ENCODE measurements at places on chromosomes 5 and 9.

GRCh38 chr9:121895358-121895757, 197.8 kb downstream of the TTLL11 start:
- no peak for DNase-seq

DNA sequence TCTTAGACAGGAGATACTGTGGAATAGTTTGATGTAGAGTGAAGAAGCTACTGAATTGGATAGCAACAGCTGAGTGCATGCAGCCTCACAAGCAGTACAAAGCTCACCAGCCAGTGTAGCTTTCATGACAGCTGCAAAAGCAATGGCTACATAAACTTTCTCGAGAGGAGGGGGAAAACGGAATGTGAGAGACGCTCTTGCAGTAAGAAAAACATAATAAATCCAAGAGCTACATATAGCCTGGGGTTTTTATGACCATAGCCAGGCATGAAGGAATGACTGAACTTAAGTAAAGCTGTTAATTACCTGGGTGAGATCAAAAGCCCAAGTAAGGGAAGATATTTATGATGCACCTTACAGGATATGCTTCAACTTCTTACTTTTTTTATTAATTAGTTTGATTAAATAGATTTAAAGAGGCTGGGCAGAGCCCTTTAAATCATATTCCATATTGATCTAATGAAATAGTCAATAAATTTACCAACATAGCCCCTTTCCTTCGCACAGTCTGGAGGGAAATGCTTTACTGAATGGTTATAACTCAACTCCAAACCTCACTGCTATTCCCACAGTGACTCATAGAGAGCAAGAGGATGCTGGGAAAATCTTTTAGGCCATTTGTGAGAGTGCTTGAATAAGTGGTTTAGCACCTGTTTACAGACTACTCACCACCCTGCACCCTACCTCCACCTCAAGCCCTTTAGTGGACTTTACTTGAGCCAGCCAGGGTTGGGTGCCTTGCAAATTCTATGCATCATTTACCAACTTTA, 407.2 kb upstream of the CLINT1 start:
- no peak for DNase-seq

DNA sequence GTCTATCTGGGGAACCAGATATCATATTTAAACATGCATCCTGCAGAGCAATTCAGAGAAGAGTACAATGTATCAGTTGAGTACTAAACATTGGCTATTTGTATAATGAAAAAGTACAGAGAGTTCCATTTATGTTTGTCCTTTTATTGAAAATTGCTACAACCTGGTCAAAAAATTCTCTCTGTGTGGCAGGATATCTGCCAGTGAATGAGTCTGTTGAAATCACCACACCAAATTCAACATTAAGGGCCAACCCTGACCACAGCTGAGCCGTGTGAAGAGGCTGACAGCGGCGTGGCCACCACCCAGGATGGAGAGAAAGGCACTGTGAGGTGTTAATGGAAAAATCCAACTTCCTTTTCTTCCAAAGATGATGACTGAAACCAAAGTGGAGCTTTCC, 422.7 kb upstream of the PIK3R1 start:
- no peak for DNase-seq

DNA sequence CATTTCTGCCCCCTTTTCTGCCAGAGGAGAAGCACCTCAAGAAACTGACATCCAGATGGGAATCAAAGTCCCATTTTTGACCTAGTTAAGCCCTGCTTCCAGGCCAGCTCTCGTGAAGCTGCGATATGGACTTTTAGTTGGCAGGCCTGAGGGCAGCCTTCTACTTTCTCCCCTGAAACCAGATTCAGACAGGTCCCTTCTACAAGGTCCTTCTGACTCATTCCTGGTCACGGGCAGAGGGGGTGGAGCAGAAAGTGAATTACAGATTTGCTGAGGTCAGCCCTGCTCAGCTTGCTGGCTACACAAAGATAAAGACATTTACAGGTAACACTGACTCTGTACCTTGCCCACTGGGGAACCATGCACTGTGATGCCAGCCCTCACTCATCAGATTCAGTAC, 52.8 kb upstream of the TUT7 start:
- DNase-seq, result no peak

- no peak for DNase-seq
Measured at GRCh38 chr5:159928122-159928909, 12.0 kb downstream of the ADRA1B start.

GRCh38 chr9:137049544-137050449, 3.8 kb upstream of the NPDC1 start:
- peak; percentile 77 for DNase-seq

- DNase-seq, result no peak
Measured at GRCh38 chr9:133529457-133529856, 4.7 kb upstream of the MYMK start.

GRCh38 chr9:114138552-114138971, 16.8 kb upstream of the COL27A1 start:
- no peak for DNase-seq

- DNase-seq, result no peak
Measured at GRCh38 chr5:111384220-111384619, 128.1 kb downstream of the STARD4 start.

- DNase-seq, result peak; percentile 23
Measured at GRCh38 chr5:83077662-83078261, 415 bp downstream of the XRCC4 start.

GRCh38 chr5:150258130-150258529, 31.4 kb downstream of the CAMK2A start:
- no peak for DNase-seq

DNA sequence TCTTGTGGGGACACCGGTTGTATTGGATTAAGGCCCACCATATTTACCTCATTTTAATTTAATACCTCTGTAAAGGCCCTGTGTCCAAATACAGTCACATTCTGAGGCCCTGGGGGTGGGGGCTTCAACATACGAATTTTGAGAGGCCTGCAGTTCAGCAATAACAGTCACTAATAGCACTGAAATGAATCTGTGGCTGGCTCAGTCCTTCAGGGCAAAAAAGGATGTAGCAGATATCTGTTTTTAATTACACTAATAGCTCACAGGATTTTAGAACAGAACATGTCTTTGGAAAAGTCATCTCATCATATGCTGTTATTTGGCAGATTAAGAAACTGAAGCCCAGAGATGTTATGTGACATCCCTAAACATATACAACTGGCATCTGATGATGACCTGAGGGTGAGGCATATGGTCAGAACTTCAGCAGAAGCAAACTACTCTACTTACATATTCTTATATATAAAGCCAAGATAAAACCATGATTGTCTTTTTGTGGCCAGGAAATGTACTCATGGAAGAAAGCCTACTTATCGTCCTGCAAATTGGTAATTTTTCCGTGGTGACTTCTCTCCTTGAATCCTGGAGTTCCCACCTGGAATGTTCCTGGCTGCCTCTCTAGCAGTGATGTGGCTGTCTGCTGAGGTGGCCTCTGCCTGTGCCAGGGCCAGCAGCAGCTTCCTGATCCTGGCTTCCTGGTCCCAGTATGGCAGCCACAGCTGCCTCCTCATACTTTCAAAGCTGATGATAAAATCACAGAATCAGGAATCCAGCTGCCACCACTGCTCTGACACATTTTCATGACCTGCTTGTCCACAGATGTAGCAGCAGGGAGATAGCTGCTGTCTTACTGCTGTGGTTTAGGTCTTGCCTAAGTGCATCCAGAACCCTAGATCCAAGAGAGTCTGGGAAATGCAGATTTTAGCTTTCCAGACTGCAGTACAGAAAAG, 72.1 kb upstream of the ANKRD55 start:
- DNase-seq, result no peak

DNA sequence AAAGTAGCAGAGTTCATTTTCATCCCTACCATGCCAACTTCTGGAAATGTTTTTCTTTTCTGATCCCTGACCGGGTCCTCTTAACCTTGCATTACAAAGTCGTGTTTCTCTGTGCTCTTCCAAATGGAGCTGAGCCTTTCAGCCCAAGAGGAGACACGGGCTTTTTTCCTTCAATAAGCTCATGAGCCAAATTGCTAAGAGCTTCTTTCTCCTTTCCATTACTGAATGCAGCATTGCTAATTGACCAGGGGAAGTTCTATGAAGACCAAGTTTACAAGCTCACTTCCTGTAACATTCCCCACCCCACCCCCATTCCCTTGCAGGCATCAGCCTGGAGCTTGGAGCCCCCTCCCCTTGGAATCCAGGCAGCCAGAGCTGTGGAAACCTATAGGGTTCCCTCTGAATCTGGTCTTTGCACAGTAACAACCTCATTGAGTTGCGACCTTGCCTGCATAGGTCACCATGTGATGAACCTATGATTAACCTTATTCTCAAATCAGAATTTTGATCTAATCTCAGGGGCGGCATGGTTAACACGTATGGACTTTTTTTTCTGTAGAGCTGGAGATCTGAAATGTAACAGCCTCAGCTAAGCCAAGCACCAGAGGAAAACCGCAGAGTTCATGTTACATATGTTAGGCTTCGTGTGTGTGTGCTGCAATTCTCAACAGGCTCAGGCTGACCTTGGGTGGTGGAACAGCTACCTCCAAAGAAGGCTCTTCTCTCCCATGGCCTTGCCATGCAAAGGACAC, 395.7 kb upstream of the ZNF462 start:
- DNase-seq, result peak; percentile 23

DNA sequence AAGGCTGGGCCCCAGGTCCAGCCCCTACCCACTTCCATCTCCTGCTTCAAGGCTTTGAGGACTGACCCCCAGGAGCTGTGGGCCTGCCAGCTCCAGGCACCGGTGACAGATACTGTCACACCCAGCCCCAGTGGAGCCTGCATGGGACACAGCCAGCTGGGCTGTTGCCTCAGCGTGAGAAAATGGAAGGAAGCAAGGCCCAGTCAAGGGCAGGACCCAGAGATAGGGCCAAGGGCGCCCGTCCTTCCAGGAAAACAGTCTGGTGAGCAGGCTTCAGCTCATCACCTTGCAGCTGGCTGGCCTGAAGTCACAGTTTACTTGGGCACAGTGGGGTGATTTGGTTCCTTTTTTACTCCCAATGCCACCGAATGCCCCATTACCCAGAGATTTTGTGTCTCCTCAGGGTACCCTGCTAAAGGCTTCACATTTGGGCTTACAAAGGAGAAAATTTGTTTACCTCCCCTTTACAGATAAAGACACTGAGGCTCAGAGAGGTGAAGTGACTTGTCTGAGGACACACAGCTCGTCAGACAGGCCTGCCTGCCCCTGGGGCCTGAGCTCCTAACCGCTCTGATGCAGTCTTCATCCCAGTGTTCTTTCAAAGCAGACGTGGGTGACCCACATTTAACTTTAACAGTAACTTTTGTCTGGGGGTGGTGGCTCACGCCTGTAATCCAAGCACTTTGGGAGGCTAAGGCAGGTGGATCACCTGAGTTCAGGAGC, 21.5 kb upstream of the WDR38 start:
- DNase-seq, result no peak

- DNase-seq, result no peak
Measured at GRCh38 chr5:147406636-147407035, 103.2 kb downstream of the DPYSL3 start.

- DNase-seq, result no peak
Measured at GRCh38 chr5:6408627-6409446, 30.5 kb upstream of the MED10 start.

DNA sequence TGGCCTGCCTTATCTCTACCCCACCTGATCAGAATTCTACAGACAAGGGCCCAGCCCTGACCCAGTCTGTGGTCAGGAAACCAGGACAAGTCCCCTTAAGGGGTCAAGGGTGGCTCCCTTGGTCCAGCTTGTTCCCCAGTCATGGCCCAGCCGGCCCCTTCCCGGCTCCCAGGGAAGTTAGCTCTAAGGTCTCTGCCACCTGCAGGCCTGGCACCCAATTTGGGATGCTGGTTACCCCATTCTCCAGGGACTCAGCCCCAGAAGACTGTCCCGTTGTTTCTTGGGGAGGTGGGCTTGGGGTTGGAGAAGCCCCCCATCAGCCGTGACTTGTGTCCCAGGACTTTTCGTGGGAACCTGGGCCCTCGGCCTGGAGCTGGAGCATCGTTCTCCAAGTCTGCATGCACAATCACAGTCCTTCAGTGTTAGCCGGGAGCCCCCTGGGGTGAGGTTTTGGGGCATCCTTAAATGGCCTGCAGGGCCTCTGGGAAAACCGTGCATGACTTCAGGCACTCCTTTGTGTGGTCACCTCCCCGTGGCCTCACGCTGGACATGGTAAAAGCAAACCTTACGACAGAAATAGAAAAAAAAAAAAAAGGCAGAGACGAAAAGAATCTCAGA, 150.8 kb upstream of the PHYKPL start:
- no peak for DNase-seq

GRCh38 chr9:96619124-96619465, 548 bp downstream of the CDC14B start:
- DNase-seq, result no peak

GRCh38 chr5:150751096-150751891, 7.5 kb downstream of the DCTN4 start:
- DNase-seq, result no peak

DNA sequence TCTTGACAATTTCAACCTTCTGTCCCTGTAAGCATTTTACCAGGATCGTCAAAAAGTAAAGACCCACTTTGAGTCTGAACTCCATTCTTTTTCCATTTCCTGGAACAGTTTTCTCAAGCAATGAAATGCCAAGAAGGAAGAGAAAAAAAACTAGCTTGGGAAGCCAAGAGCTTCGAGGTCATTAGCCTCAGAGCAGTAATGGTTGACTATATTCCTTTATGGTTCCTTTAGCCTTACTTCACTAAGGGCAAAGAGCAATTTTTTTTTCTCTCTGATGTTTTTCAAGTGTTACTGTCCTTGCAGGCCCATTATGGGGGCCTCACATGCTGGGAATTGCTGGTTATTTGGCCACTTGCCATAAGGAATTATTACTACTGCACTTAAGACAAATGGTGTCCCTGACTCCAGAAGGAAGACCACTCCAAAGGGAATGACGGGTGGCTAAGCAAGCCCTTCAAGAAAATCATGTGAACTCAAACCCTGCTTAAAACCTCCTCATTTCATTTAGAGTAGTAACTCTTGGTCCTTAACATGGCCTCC, 37.1 kb downstream of the BNC2 start:
- DNase-seq, result no peak

Measured in endothelial cell (in vitro differentiated cells).